Naive thymus-derived CD8-positive, alpha-beta T cell (primary cell): ENCODE measurements at places on chromosomes 16 and 17.

GRCh38 chr16:86457501-86458148 lies 52.7 kb upstream of the FOXF1 start:
- no peak for DNase-seq

GRCh38 chr16:57012353-57012752 lies 23.0 kb downstream of the NLRC5 start:
- DNase-seq, result no peak

DNA sequence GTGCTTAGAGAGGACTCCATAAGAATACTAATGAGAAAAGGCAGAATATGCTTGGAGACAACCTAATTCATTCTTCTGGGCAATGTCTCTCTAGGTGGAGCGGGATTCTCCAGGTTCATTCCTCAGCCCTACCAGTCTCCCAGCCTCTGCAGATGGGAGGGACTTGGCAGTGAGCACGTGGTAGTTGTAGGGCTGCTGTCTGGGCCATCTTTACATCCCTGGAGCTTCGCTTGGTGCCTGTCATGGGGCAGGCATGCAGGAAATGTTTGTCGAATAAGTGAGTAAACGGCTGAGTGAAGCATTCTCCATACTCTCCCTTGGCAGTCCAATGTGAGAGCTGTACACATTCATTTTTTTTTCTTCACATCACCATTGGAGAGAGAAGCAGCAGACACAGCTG lies 387.5 kb downstream of the UTP18 start:
- DNase-seq, result no peak

- no peak for DNase-seq
Observed at GRCh38 chr17:75831032-75831571, 13.1 kb downstream of the UNC13D start.
